Kasumi-1 (cell line): ENCODE measurements at places on chromosomes 2 and 18.

DNA sequence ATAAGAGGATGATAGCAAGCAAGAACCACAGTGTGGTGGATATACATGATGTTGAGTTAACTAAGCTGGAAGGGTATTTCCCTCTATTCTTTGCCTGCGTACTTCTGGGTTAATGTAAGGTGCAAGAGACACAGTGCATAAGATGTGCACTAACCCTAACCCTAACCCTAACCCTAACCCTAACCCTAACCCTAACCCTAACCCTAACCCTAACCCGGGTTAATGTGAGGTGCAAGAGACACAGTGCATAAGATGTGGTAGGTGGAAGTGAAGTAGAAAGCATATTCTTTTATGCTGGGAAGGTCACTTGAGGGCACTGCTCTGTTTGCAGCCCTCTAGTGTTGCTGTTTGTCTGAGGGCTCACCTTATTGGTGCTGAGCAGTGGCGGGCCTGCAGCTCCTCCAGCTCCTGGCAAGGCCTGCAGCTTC is 181.5 kb upstream of the ITGA4 start:
- no peak for DNase-seq

- no peak for DNase-seq
Measured at GRCh38 chr18:57833441-57834101, 30.5 kb upstream of the ATP8B1 start.

DNA sequence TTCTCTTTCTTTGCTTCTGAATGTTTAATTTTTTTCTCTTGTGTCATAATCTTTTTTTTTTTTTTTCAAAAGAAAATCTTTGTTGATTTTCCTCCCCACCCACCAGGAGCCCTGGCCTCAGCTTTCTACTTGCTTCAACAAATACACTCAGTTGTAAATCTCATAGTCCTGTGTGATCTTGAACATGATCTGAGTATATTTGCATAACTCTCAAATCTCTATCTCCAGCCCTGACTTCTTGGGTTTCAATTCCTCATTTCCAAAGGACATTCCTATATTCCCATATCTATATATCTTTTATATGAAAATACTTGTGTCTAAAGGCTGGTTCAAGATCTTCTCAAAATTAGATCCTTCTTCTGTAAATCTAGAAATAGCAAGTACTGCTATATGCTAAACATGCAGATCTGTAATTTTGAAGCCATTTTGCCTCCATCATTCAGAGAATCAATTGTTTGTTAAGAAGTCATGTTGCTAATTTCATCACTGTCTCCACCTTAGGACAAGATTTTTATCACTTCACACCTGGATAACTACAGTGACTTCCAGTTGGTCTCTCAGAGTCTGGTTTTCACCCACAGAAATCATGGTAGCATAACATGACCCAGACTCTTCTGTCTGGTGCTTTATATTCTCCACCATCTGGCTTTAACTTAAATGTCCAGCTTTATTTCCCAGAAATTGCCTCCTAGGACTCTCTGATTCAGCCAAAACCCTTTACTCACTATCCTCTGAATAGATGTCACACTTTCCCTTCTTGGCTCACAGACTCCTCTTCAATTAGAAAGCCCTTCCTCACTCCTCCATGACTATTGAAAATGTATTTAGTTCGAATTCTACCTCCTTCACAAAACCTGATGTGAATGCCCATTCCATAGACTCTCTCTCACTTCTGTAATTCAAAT is 98.1 kb downstream of the ZEB2 start:
- DNase-seq: no peak

- DNase-seq: no peak
Measured at GRCh38 chr2:120007851-120008250, 5.0 kb upstream of the EPB41L5 start.

- no peak for DNase-seq
Measured at GRCh38 chr18:50099725-50100407, 95.1 kb downstream of the MYO5B start.

GRCh38 chr2:134136731-134137130 is 117.1 kb upstream of the MGAT5 start:
- DNase-seq: no peak

GRCh38 chr2:207504513-207505170 is 25.1 kb upstream of the CREB1 start:
- DNase-seq: no peak

- DNase-seq: no peak
Measured at GRCh38 chr2:105737980-105738657, 6.6 kb upstream of the NCK2 start.

- no peak for DNase-seq
Measured at GRCh38 chr2:237722616-237723015, 76.0 kb upstream of the RBM44 start.

- DNase-seq: no peak
Measured at GRCh38 chr2:126774290-126774689, 118.3 kb downstream of the GYPC start.

GRCh38 chr18:79800371-79801180 is 2.8 kb downstream of the KCNG2 start:
- DNase-seq: no peak

DNA sequence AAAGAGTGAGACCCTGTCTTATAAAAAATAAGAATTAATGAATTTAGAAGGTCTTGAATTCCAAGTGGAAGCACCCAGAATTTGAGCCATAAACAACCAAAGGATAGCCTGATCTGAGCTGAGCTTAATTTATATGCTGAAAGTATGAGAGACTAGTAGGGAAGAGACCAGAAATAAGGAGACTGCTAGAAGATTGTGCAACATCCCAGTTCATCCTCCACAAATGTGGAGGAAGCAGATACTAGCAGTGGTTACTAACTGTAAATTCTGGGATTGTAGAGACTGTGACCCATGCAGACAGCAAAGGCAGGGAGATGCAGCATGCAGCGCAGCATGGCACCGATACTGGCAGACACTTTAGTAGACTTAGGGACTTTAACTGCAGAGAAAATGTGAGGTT is 1.5 kb upstream of the SULT1C2 start:
- DNase-seq: peak; percentile 65

DNA sequence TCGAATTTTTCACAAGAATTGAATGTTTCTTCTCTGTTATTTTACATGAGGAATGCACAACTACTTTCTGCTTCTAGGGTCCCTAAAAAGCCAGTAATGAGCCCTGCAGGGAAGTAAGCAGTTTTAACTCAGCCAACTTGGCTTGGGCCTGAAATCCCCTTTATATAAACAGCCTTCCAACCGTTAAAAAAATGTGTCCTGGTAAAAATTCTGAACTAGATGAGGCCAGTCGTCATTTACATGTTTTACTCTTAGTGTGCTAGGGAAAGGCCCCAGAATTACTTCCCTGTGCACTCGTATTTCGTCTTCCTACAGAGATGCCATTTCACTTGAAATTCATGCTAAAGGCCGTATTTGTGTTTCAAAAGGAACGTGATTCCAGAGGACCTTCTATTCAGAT is 42.4 kb upstream of the RPE start:
- DNase-seq: no peak

DNA sequence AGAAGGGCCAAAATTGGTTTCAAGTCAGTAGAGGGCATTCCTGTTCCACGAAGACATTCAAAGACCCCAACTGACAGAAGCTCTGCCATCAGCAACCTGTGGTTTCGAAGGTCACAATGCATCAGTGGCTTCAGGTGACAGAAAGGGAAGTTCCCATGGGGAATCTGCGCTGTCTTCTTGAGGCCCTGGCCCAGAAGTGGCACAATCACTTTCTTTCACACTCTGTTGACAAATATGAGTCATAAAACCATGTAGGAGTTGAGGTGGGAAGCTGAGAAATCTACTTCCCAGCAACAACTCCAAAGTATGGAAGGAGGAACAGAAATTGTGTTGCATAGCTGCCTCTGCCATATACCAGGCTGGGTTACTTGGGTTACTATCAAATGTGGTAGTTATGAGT is 621.1 kb upstream of the FANCL start:
- DNase-seq: no peak

DNA sequence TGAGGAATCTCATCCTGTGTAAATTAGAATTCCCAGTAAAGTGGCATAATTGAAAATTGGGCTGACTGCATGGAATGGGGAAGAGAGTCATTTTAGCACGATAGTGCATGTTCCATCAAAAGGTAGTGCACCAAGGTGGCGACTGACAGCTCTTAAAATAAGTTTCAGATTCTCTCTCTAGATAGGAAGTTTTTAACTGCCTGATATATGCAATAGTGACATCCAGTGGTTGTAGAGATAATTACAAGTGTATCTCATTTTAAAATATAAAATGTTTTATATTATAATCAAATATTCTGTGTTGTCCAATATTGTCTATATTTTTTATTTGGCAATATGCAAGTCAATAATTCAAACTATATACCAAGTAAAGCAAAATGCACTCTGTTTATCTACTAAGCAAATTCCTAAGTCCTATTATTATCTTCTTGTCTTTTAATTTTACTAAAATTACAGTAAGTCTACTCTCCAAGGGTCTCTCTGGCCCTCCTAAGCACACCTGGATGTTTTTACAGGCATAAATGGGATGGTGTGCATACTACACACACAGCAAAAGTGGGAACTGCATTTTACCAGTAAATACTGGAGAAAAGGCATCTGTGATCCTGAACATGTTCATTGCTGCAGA is 397.7 kb upstream of the HNRNPA3 start:
- peak; percentile 75 for DNase-seq

GRCh38 chr18:46260879-46261143 is 156.6 kb downstream of the HAUS1 start:
- no peak for DNase-seq

GRCh38 chr2:97844311-97844859 is 131.0 kb downstream of the ZAP70 start:
- DNase-seq: no peak

GRCh38 chr2:40439473-40439872 is 12.4 kb downstream of the SLC8A1 start:
- no peak for DNase-seq

DNA sequence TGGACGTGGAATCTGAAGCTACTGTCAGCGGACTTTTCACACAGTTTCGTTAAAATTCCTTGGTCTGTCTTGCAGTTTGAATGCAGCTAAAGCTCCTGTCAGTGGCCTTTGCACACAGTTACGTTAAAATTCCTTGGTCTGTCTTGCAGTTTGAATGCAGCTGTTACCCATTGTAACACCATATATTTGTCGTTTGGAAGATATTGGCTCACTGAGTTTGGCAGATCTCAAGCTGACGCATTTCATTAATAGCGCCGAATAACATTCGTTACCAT is 1.0 kb downstream of the LIMS1 start:
- no peak for DNase-seq

DNA sequence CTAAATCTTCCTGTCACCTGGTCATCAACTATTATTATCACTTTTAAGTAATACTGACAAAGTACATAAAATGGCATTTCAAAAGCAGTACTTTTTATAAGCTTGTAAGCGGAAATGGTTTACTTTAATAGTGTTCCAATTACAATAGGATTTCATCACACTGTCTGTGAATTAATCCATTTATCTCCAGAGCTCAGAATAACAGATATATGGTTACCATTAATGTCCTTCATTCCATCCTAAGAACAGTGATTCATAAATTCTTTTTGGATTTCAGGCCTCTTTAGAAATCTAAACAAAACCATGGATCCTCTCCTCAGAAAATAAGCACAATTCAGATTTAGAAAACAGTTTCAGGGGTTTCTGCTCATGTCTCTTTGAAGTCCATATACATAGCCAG is 68.4 kb downstream of the PID1 start:
- no peak for DNase-seq

DNA sequence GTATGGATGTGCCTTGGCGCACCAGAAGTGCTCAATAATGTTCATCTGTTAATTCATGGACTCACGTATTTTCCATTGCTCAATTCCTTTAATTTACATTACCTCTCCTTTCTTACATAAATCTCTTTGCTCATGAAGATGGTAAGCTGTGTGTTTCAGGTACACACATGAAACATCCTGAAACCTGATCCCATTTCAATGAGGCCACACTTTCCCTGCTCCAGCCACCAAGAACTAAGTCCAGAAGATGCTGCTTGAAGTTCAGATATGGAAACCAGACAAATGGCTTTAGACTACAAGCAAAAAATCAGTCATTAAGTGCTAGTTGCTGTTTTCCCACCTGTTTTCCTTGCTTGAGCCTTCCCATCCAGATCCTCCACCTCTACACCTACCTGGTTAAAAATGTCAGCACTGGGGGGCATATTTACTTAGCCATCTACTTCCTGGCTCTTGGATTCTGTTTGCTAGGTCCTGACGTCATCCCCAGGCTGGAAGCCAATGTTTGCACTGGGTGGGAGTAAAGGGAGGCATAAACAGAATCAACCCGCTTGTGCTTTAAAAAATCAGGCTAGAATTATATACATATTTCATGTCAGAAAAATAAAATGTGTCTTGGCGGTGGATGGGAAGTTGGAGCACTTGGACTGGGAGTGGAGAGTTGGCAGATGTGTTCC is 309.7 kb downstream of the OSR1 start:
- no peak for DNase-seq

DNA sequence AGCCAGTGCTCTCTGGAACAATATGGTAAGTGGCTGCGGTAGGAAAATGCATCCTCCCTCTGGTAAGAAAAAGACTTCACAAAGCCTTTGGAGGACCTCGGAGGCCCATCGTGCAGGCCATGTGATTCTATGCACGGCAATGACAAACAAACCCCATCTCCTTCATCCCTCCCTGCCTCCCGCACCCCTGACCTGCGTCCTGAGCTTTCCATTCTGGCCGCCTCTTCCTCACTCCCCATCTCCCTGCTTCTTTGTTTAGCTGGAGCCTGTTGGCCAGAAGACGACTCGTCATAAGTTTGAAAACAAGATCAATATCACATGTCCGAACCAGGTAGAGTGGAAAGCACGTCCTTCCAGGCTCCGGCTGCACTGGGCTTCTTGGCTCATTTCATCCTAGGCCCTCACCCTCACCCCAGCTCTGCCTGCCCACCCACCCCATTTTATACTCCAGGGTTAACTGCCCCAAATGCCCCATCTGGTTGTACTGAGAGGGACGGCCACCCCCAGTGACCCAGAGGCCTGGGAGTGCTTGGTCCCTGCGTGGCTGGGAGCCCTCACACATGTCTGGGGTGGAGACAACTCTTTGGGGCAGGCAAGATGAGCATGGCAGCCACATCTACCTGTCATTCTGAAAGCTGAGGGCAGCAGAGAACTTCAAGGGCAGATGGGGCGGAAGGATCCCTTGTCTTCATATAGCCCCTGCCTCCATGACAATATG is 94.0 kb downstream of the PLB1 start:
- DNase-seq: no peak

DNA sequence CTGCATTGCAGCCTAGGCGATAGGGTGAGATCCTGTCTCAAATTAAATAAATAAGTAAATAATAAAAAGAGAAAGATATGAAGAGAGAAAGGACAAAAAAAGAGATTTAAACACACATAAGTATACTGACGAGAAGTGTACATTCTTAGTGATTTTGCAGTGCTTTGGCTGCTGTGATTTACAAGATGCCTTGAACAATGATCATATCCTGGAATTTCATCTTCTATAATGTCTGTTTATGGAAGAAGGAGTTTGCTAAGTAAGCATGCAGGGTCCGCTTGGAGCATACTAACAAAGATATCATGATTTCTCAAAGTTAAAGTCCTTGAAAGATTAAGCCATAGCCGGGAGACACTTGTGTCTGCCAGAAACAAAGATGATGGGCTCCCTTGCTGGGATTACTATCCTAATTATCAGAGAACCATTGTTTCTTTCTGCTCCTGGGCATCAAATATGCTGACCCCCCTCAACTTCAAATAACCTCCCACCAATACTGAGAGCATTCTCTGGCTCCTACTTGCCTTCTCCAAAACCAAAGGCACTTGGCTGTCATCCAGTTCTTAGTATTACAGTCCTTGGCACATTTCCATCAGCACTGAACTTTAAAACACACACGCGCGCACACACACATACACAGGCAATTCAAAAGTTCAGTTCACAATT is 47.5 kb upstream of the STAM2 start:
- peak; percentile 95 for DNase-seq
